ENCODE measurements at places on chromosomes 5 and 9. TPM values are rescaled to one million over a fixed set of nuclear protein-coding genes. Genes with fewer than 3 reads are reported as not detected.
A peak's percentile ranks its signal among the peaks of the same experiment; 100 is the strongest.

Gene ANKRD18B
- total RNA-seq, result not detected

Gene EIF4E1B
- total RNA-seq, result not detected

Gene JAK2
- total RNA-seq, result 11.6 TPM

Gene SV2C
- total RNA-seq, result not detected

Gene MOB3B
- 0.43 TPM for total RNA-seq

Gene BHMT
- total RNA-seq, result 0.86 TPM

Gene FAM151B
- total RNA-seq, result 8.6 TPM

Gene TOMM5
- total RNA-seq, result 140 TPM

Gene DRD1
- under 0.01 TPM for total RNA-seq

Gene ACER2
- total RNA-seq, result 0.64 TPM

DNA sequence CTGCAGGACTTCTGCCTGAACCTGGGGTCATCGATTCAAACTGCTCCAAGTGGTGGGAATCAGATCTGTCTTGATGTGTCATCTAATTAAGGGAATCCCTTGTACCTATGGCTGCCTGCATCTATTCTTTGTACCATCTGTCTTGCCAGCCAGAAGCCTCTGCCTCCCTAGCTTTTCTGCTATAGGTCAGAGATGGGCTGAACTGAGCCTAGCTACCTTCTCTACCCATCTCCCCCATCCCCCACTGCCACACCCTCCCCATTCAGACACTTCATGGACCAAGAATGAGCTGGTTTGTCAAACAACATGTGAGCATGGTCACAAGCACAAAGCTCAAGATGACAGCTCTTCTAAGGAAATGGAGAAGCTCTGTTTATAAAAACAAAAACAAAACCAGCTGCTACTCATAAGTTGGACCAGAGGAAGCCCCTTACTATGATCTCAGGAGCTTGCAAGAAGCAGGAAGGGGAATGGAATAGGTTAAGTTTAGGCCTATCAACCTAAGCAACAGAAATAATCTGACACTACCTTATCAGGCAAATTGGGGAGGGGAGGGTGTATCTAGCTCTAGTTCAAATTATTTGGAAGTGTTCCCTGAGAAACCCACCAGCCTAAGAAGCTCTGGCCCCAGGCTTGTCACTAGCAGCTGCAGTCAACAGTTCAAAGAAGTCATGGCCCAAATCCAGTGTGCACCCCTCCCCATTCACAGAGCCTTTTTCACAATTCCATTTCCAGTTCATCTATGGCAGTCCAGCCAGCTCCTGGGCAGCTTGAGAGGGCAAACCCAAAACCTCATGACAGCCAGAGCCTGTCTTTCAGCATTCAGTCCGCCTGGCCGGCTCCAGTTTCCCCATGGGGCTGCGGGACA lies 29.9 kb downstream of the SKP1 start:
- DNase-seq, result peak; percentile 18

DNA sequence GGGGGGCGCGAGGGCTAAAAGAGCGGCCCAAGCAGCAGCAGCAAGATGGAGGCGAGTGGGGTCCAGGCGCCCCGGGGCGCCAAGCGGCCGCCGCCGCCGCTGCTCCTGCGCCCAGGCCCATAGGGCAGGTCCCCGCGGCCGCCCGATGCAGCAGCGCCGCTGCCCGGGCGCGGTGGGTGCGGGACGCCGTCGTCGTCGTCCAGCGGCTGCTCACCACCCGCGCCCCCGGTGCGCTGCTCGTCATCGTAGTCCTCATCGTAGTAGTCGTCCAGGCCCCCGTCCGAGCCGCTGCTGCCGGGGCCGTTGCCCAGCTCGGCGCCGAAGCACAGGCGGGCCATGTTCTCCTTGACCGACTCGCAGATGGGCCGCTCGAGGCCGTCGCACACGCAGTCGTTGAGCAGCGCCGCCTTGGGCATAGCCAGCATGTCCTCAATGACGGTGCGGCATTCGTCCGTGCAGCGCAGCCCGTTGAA lies 1.5 kb downstream of the GAS1 start:
- peak; percentile 24 for DNase-seq

- peak; percentile 57 for DNase-seq
Observed at GRCh38 chr9:95007226-95007869, 280.8 kb downstream of the AOPEP start.

DNA sequence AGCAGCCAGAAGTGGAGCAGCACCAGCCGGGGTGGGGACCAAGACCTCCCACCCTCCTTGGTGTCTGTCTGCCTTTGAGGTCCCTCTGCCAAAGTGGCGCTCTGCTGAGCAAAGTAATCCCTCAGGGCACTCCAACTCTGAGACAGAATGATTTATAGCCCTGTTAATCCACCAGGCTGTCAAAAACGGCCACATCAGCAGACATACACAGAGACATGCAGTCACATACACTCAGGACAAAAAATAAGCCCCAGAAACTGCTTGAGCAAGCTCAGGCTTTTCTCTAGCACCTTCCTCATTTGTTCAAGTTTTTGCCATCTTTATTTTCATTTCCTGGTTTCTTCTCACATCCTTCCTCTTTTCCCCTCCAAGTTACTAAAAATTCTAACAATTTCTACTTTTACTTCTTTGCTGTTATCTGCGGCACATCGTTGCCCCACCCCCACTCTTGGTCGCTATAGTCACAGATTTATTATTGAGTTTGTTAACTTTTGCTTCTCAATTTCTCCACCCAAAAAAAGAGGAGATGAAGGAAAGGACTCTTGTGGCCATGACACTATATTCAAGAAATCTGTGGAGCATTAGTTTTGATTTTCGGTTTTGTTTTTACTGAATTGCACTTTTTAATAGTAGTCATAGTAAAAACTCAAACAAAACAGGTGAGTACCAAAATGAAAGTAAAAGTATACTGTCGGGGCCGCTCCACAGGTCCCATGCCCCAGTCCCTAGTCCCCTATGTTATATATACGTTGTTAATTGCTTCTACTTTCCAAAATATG lies 17.4 kb upstream of the ADRB2 start:
- no peak for DNase-seq

GRCh38 chr5:5351288-5351979 lies 71.0 kb upstream of the ICE1 start:
- peak; percentile 75 for DNase-seq

GRCh38 chr5:160369990-160370712 lies at the start of gene C1QTNF2:
Gene C1QTNF2 (minus strand): TSS chr5:160370626. CDS start chr5:160355011, 15,615 bp downstream.
- DNase-seq, result peak; percentile 59

DNA sequence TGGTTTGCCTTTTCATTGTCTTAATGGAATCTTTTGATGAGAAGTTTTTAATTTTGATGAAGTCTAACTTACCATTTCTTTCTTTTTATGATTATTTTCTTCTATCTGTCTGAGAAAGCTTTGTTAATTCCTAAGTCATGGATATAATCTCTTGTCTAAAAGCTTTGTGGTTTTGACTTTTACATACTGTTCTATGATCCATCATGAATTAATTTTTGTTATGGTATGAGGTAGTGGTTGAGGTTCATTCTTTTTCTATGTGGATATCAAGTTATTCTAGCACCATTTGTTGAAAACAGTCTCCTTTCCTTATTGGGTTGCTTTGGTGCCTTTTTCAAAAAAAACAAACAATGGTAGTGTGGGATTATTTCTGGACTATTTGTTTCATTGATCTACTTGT lies 20.4 kb downstream of the FBXO10 start:
- DNase-seq, result peak; percentile 11

- no peak for DNase-seq
Observed at GRCh38 chr9:90802386-90802985, 867 bp downstream of the SYK start.

DNA sequence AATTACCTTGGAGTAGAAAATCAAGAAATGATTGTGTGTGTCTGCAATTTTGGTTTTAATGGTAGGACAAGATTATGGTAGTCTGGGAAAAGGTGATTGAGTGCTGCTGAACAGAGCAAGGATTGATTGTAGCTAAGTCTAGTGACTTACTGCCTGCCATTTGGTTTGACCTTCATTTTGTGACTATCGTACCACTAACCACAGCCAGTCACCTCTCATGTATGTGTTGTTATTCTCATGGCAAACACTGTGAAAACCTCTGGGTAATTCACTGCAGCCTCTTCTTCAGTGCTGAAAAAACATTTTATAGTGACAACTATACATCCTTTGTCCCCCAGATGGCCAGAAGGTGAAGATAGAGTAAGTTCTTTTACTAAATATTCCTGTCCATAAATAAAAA lies 37.5 kb downstream of the CTNNA1 start:
- no peak for DNase-seq

DNA sequence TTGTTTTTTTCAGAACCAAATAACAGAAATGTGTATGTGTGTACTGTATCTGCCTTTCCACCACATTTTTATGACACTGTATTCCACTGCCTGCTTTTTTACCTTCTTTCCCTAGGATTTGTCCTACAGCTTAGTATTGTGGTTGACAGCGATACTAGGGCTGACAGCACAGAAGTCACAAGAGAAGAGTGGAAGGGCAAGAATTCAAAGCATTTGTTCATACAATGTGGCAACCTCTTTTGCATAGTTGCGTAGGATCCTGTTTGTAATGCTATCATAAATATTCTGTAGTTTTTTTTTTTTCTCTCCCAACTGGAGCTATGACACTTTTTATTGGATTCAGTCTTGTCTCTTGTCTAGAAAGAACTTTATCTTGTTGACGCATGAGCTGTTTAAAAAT lies 5.6 kb upstream of the BNIP1 start:
- DNase-seq, result peak; percentile 43

DNA sequence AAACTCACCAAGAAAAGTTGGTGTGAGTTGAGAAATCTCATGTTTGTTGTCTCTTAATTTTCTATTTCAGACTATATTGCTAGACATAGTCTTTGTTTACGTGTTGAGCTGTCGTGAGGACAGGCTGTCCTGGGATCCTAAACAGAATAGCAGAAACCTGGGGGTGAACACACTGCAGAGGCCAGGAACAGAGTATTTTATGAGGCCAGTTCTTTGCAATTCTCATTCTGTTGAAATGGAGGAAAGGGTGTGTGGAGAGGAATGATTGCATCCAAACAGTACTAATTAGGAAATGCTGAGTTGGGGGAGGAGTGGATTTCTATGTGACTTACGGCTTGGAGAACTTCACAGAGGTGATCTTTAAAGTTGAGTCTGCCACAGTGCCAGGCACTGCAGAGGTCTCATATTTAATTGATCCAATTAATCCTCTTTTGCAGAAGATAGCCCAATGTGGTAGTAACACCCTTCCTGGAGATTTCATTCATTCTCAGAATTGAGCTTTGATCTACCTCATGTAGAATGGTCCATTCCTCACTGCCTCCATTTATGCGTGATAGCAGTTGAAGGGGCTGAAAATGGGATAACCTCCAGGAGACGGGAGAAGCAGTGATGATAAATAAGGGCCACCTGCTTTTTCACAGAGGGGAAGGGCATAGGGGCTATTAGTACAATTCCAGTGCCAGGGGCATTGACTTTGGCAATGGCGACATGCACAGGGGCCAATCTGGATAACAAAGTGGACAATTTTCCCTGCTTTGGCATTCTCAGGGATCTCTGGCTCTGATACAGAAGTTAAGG lies 84.7 kb upstream of the TNFAIP8 start:
- peak; percentile 81 for DNase-seq

DNA sequence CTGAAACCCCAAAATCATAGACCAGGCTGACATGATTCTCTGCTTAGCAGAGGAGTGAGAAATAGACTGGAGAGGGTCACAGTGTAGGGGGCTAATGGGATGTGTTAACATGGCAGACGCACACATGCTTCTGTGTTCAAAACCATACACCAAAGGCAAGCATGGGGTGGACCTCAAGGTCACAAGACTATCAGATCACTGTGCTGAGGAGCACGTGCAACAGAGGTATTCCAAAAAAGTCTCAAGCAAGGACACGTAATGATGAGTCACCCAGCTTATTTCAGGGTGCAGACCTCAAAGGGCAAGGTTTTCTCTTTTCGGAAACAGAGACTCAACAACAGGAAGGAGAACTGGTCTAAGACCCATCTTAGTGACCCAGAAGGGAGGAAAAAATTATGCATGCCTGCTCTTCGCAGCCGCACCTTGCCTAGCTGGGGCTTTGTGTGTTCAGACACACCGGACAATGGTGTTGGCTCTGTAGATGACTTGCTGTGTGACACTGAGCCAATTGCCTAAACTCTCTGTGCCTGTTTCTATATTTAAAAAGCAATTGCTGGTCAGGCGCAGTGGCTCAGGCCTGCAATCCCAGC lies 20.3 kb downstream of the WHRN start:
- peak; percentile 73 for DNase-seq

DNA sequence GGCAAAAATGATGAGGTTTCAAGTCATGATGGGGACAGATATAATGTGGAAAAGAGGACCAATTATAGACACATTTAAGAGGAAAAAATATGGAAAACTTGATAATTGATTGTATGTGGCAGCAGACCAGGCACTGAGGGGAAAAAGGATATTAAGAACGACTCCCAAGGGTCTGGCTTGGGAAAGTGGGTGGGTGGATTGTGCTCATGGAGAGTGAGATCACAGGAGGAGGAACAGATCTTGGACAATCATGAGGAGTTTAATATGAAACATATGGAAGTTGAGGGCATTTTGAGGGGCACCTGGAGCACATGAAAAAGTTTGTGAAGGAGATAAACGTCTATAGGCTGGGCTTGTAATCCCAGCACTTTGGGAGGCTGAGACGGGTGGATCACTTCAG lies 454.3 kb upstream of the KLF4 start:
- DNase-seq, result no peak

- no peak for DNase-seq
Observed at GRCh38 chr5:123028222-123028621, 8.3 kb downstream of the PPIC start.

DNA sequence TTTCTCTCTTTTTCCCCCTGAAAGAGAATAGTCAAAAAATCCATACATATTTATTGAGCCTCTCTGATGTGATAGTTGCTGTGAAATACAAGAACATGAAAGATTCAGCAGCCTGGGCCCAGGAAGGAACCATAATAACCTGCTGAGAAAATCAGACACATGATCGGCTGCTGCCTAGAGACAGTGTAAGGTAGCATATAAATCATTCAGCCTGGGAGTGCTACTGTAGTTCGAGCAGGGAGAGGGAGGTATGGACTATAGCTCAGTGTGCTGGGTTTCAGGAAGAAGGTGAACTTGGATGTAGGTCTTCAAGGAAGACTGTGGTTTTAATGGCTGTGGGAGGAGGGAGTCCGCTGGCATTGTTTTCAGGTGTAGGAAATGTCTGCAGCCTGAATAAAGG lies 469.1 kb downstream of the RAB3C start:
- no peak for DNase-seq

GRCh38 chr5:72366324-72366976 lies 46.3 kb downstream of the PTCD2 start:
- DNase-seq, result peak; percentile 75
